ENCODE measurements at places on chromosomes 7 and 10.

- DNase-seq: no peak
These were observed 268.5 kb downstream of the RPS24 start for GRCh38 chr10:78301891-78302738.

- DNase-seq: no peak
These were observed 282.0 kb upstream of the FZD1 start for GRCh38 chr7:90982228-90982627.

- no peak for DNase-seq
These were observed 20.2 kb upstream of the PPIF start for GRCh38 chr10:79327090-79327457.

GRCh38 chr10:88245974-88246511 lies 337.1 kb downstream of the RNLS start:
- no peak for DNase-seq

- no peak for DNase-seq
These were observed 16.5 kb downstream of the MAT1A start for GRCh38 chr10:80272793-80273522.

GRCh38 chr10:130812381-130813148 lies 499.0 kb downstream of the TCERG1L start:
- no peak for DNase-seq

All from T follicular helper cell (primary cell).